ENCODE measurements at places on chromosomes 5 and 9.
A peak's percentile ranks its signal among the peaks of the same experiment; 100 is the strongest.

DNA sequence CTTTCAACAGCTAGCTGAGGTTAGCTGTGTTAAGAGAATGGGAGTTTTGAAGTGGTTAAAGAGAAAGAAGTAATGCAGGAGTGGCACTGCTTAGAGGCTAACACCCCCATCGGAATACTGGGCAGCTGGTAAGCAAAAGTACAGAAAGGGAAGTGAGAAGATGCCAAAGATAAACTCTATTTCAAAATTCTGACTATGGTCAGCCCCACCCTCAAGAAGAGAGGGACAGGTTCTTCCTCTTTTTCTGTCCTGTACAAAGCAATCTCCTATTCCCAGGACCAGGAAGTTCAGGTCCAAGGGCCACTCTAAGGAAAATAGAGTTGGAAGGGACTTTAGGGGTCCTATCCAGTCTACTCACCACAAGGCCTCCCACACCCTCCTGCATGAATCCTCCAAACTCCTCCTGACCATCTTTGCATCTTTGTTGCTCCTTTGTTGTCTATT lies 45.9 kb upstream of the JAK2 start:
- DNase-seq = no peak

- no peak for DNase-seq
Measured at GRCh38 chr5:86124333-86124732, 493.4 kb upstream of the COX7C start.

DNA sequence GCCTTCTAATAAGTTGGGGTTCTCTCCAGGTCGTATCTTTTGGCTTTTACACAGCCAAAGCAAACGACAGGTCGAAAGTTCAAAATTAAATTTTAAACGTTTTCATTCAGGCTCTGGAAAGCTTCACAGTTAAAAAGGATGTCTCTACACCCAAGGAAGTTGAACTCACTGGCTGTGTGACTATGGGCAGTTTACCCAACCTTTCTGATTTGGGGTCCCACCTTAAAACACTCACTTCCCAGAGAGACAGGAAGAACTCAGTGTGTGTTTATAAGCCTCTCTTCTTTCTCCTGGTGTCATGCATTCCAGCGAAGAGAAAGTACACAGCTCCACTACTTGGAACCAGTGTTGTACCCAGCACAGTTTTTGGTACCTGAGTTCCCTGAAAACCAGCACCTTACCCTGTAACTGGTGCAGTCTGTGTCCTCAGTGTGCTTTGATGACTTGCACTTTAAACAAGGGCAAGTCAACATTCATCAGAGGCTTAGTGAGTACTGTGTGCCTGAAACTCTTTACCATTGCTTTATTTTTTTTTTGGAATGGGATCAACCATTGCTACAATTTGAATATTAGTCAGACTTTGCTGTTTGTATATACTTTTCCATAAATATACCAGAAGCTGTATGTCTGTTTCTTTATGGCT lies 1.7 kb downstream of the SRD5A1 start:
- no peak for DNase-seq

GRCh38 chr5:173622183-173623047 lies 6.0 kb upstream of the BOD1 start:
- DNase-seq = peak; percentile 19

DNA sequence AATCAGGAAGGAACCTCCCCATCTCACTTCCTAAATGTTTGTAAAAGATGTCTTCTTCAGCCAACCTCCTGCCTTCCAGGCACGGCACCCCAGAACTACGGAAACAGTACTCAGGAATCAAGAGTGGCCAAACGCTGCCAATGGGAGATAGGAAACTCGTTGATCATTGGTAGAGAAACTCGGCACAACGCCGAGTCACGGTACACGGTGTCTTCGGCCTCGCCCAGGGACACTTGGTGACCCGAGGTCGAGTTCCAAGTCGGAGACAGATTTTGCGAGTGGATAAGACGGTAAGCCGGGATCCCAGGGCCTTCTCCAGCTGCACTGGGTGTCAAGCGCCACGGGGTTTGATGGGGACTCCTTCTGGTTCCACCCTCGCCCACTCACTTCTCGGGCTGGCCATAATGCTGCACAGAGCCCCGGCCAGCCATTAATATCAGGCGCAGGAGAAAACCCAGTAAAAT lies 343 bp downstream of the KIAA0825 start:
- peak; percentile 69 for DNase-seq

DNA sequence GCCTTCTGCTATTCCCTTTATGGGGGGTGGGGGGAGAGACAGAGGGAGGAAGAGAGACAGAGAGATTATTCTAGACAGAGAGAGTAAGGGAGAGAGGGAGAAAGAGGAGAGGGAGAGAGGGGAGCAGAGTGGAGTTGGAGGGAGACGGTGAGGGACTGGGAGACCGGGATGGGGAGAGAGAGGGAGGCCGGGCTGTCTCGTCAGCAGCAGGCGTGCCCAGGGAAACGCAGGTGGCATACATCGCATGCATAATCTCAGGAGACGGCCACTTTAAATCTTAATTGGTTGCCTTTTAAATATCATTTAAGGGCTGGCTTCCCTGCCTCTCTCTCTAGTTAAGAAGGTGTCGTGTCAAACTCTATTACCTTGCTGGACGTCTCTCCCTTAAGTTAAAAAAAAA lies 8.4 kb downstream of the IRX4 start:
- no peak for DNase-seq

DNA sequence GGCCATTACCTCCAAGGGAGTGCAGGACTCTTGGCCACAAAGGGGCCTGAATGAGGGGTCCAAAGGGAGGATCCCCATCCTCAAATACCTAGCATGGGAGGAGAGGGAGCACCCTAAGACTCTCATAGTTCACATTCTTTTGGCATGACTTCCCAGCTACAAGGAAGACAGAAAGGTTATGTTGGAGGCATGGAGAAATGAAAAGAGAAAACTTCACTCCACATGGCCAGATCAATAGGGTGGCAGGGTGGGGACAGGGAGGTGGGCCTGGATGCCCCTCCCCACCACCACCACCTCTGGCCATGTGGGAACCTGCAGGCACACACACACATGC lies 97.6 kb downstream of the PAX5 start:
- DNase-seq = no peak

GRCh38 chr5:122463221-122463620 lies 151.2 kb downstream of the SNCAIP start:
- peak; percentile 93 for DNase-seq

DNA sequence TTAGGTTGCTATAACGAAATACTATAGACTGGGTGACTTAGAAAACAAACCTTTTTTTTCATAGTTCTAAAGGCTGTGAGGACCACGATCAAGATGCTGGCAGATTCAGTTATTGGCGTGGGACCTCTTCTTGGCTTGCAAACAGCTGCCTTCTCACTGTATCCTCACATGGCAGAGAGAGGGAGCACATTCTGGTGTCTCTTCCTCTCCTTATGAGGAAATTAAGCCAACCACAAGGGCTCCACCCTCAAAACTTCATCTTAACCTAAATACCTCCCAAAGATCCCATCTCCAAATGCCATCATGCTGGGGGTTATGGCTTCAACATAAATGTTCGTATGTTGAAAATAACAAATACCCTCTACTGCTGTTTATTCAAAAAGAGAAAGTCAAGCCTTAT lies 197.1 kb downstream of the CEMIP2 start:
- DNase-seq = no peak

GRCh38 chr5:17180864-17181723 lies 36.3 kb upstream of the BASP1 start:
- peak; percentile 100 for DNase-seq

- no peak for DNase-seq
Measured at GRCh38 chr5:145818604-145819003, 16.5 kb downstream of the PRELID2 start.

- no peak for DNase-seq
Measured at GRCh38 chr9:78167356-78167755, 68.5 kb upstream of the CEP78 start.

GRCh38 chr9:133375116-133375723 lies 640 bp downstream of the SURF4 start:
- DNase-seq = peak; percentile 51

GRCh38 chr5:137833463-137833862 lies 34.2 kb upstream of the MYOT start:
- DNase-seq = peak; percentile 92

DNA sequence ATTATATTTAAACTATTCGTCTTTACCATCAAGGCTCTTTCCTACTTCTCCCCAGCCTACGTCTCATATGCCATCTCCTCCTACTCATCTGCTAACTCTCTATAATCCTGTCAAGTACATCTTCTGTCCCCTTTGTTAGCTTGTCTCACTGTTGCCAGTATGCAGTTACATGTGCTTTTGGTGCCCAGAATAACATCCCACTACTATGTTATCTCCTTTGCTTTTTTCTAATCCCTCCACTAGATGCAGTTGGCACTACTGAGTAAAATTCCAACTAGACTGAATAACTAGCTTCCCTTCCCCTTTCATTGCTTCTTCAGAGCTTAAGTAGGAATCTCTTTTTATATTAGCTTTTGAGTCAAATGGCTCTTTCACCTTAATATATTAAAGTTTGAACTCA lies 3.0 kb upstream of the ARRDC3 start:
- no peak for DNase-seq

DNA sequence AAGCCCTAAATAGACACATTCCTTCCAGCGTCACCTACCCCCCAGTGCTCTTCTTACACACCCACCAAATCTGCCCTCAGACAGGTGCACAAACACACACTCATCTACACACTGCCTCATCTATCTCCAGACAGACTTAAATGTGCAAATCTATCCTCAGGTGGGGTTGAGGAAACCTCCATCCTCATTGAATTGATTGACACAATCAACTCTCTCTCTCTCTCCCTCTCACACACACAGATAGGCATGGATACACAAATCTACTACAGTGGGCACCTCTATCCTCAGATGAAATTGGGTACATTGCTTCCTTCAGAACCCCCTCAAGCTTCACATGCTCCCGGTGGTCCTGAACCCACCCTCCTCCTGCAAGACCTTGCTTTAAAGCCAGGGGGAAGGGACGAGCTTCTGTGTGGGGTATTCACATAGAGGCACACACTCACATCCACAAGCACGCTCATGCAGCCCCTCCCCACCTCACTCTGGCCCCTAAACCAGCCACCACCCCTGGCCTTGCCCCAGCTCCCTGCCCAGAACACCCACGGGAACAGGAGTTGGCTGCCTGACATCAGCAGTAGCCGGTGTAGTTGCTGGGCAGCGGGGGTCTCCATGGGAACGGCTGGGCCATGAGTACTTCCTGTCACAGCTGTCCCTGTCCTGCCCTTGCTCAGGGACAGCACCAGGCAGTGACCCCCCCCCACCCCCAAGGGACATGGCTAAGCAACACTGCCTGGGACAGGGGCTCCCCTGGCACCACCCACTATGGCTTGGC lies 22.8 kb downstream of the PCDH1 start:
- no peak for DNase-seq

DNA sequence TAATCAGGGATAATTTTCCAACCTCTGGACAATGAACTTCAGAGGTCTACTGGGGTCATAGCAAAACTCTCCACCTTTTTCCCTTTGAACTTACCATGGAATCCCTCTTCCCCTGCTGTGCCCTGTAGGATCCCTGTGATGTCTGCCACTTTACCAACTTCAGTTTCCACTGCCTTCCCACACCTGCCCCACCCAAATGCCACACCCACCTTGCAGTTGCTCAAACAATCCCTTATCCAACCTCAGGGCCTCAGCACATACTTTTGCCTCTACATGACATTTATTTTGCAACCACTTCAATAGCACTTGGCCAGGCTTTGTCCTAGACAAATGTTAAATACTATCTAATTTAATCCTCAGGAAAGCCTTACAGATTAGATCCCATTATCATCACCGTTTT lies 463.7 kb upstream of the WWC1 start:
- no peak for DNase-seq
